PC-9 (cell line): ENCODE measurements at places on chromosomes 16 and 17. TPM values are rescaled to one million over a fixed set of nuclear protein-coding genes. Genes with fewer than 3 reads are reported as not detected.

Gene C17orf113
- total RNA-seq: 3.4 and 3.7 TPM in 2 replicates

- DNase-seq: no peak
These were observed 12.4 kb upstream of the SLC6A2 start for GRCh38 chr16:55643161-55643970.

GRCh38 chr17:14396547-14396946 lies 95.7 kb downstream of the HS3ST3B1 start:
- DNase-seq: no peak

- DNase-seq: no peak
These were observed 23.6 kb upstream of the SLC13A2 start for GRCh38 chr17:28449859-28450258.

GRCh38 chr16:12016291-12016947 lies 39.9 kb downstream of the SNX29 start:
- no peak for DNase-seq

GRCh38 chr16:67872131-67872630 lies 671 bp upstream of the EDC4 start:
- no peak for DNase-seq

GRCh38 chr16:48813485-48813884 lies 203.5 kb upstream of the N4BP1 start:
- DNase-seq: no peak

DNA sequence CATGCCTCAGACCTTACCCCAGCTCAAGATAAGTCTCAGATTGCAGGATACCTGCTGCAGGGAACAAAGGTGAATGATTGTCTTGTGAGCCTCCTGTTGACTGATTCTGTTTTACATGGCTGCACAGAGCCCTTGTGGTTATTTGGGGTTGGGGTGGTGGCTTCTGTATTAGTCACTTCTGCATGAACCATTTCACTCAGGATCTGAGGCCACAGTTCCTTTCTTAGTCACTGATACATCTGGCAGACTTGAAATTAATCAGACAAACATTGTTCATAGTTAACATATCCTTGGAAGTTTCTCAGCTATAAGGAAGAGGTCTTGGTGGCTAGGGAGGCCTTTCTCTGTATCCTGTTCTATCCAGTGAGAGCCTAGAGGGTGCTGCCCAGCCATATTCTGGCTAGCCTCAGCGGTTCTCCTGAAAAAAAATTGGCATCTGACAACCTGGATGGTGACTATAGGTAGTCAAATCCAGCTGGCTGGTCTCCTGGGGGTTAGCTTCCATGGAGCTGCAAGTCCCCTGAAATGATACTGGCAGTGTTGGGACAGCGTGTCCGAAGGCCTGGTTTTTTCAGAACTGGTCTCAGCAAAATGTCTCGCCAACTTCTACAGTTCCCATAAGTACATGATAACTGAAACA lies 8.4 kb upstream of the PLK1 start:
- peak; percentile 74 for DNase-seq

GRCh38 chr17:5610956-5611355 lies 26.6 kb upstream of the NLRP1 start:
- no peak for DNase-seq

DNA sequence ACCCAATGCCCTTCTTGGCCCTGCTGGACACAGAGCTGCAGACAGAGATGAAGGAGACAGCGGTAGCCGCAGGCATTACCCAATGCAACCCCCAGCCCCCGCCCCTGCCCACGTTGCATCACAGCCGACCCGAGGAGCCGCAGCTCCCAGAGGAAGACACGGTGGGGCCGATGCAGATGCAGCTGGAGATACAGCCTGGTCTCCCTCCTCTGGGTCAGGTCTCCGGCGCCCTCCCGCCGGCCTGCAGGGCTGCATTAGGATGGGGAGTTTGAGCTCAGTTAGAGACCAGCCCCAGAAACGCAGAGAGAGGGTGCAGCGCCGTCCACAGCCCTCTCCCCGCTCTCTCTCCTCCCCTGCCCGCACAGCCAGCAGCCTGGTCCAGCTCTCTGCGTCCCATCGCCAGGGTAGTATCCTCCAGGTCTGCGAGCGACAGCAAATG lies 19.4 kb upstream of the UBE2I start:
- DNase-seq: no peak
